CD8-positive, alpha-beta memory T cell (primary cell): ENCODE measurements at places on chromosomes 4 and X. TPM values are rescaled to one million over a fixed set of nuclear protein-coding genes. Genes with fewer than 3 reads are reported as not detected.
A peak's percentile ranks its signal among the peaks of the same experiment; 100 is the strongest.

Gene ABLIM2
- total RNA-seq, result 1.1 TPM

Gene SNCA
- total RNA-seq, result 0.42 TPM

Gene LRPAP1
- 94.9 TPM for total RNA-seq

Gene CT47B1
- not detected for total RNA-seq

Gene PRKG2
- total RNA-seq, result 0.58 TPM

Gene TECRL
- not detected for total RNA-seq

Gene F11
- not detected for total RNA-seq

Gene POU4F2
- total RNA-seq, result not detected

Gene SYTL4
- not detected for total RNA-seq

GRCh38 chrX:1500701-1501624, 36.0 kb downstream of the P2RY8 start:
- DNase-seq, result peak; percentile 51

DNA sequence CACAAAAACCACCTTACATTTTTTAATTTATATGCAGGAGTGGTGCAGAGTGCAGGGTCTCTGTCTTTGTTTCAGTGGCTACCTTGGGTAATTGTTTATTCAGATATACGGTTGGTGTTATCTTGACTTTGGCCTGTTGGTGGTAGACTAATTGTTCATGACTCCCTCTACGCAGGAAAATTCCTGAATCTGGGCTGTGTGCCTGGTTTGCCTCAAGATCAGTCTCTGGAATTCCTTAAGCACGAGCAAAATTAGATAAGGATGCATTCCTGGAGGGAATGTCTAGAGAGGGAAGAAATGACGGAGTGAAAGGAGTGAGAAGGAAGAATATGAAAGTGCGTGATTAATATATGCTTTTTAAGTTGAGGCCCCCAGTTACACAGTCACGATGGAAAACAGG, 576.9 kb upstream of the PCDH10 start:
- no peak for DNase-seq

GRCh38 chrX:129557844-129558480, 17.9 kb downstream of the OCRL start:
- DNase-seq, result no peak

GRCh38 chr4:152997771-152998487, 61.8 kb downstream of the FHDC1 start:
- no peak for DNase-seq

DNA sequence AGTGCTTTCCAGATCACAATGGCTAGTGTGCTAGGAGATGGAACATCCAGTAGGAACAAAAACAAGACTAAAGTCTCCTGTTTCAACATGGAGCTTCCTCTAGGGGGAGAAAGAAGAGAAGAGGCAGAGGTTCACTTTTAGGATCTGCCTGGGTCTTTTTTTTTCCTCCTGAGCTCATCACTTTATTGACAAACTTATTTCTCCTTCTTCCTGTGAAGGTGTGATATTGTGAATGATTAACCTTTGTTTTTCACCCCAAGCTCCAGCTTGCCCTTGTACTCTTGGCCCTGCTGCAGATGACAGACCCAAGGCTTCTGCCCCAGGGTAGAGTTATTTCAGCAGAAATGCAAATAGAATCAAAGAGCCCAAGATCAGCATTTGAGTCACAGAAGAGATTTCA, 13.5 kb downstream of the PAGE4 start:
- no peak for DNase-seq

- DNase-seq, result no peak
Measured at GRCh38 chr4:61407642-61408618, 207.8 kb downstream of the ADGRL3 start.

DNA sequence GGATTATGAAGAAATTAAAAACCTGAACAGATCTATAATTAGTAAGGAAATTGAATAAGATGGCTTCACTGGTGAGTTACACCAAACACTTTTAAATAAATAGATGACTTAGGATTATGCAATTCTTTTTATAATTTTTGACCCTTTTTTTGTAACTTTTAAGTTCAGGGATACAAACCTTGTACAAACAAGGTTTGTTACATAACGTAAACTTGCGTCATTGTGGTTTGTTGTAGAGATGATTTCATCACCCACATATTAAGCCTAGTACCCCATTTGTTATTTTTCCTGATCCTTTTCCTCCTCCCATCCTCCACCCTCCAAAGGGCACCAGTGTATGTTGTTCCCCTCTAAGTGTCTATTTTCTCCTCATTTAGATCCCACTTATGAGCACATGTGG, 75.7 kb downstream of the CPEB2 start:
- DNase-seq, result no peak

GRCh38 chr4:76755756-76756155, 142.2 kb downstream of the SOWAHB start:
- DNase-seq, result no peak

DNA sequence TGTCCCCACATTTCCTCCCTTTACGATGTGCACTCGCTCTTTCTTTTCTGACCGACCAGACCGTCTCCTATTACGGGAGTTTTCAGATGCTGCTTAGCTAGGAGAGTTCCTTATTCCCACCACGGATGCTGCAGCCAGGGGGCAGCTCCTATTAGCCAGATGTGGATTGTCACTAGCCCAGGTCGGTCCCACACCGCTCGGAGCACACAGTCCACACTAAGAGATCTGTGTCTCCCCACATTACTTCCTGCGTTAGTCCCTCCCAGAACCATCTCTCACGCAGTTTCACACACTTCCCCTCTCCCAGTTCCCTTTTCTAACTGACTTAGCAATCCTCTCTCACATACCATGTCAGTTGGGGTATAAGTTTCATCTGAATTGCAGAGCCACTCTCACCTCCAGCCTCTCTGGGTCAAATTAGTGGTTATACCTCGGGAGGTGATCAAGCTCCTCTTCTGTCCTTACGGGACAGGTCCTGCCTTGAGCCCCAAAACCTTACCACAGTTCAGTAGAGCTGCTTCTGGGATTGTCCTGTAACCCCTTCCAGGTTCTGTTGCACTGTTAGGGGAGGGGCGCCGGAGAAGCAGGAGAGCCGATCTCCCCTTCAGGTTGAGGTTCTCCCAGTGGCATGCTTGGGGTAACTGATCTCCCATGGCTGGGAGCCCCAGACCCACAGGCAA, 28.2 kb downstream of the SULT1E1 start:
- DNase-seq, result no peak

- no peak for DNase-seq
Measured at GRCh38 chr4:140070973-140071372, 83.0 kb downstream of the MAML3 start.

- DNase-seq, result no peak
Measured at GRCh38 chr4:186121057-186121456, 16.6 kb downstream of the FAM149A start.

GRCh38 chrX:47843363-47843762, 6.7 kb downstream of the ZNF81 start:
- no peak for DNase-seq

GRCh38 chr4:57287687-57288604, 177.8 kb upstream of the IGFBP7 start:
- no peak for DNase-seq

DNA sequence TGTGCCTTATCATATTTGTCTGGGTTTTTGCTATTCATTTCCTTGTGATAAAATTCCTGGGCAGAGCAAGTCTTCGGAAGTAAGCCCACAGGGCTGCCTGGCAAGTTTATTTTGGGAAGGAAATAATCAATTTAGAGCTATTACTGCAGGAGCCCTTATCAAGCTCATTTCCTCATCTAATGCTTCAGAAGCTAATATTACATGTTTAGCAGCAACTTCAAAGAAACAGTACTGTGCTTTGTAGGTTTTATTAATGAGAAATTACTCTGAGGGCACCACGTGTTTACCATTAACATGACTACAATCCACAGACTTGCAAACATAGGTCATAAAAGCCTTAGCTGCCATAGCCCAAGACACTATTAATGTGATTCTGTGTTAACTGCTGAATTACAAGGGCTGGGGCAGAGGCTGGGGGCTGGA, 540.0 kb downstream of the SPRY1 start:
- no peak for DNase-seq

DNA sequence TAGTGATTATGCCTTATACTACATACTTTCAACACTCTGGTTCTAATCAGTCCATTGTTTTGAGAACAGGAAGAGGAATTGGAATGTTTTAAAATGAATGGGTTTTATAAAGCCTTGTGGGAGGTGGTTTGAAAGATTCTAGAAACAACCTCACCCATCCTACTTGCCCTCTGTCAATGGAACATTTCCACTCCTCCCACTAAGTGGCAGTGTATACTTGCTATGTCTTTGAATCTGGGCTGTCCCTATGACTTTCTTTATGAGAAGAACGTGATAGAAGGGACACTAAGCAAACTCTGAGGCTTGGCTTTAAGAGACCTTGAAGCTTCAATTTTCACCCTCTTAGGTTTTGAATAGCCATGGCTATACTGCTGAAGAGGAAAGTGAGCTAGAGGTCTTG, 611.2 kb downstream of the PPP4R3C start:
- DNase-seq, result no peak

DNA sequence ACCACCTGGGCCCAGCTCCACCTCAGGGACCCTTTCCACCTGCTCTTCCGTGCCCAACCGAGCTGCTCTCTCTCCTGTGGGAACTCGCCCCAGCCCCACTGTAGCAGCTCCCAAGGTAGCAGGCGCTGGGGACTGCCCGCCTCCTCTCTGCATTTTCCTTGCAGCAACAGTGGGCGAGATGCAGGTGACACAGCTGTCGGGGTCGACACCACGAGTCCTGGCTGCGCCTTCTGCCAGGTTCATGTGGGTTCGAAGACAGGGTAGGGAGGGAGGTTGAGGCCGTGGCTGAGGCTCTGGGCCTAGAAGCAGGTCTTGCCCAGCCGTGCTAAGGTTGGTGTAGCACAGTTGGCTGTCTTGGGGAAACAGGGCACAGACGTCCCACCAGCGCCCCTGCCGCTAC, 245.2 kb upstream of the FSTL5 start:
- no peak for DNase-seq

DNA sequence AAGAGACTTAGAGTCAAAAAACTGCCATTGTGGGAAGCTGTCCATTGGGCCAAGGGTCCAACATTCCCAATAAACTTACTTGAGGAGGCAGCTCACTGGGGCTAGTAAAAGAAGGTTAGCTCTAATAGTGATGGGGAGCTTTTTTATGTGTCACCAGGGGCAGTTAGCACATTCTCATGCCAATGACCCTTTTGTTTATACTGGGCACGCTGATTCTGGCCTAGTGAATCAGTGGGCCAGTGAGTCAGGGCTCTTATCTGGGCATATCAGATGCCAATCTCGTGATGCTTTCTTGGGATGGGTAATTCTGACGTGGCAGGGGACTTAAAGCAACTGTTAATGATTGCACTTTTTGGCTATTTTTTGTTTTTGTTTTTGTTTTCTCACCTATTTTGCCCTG, 27.8 kb downstream of the TCEAL1 start:
- DNase-seq, result no peak

GRCh38 chrX:120514236-120514635, 45.1 kb upstream of the LAMP2 start:
- no peak for DNase-seq

DNA sequence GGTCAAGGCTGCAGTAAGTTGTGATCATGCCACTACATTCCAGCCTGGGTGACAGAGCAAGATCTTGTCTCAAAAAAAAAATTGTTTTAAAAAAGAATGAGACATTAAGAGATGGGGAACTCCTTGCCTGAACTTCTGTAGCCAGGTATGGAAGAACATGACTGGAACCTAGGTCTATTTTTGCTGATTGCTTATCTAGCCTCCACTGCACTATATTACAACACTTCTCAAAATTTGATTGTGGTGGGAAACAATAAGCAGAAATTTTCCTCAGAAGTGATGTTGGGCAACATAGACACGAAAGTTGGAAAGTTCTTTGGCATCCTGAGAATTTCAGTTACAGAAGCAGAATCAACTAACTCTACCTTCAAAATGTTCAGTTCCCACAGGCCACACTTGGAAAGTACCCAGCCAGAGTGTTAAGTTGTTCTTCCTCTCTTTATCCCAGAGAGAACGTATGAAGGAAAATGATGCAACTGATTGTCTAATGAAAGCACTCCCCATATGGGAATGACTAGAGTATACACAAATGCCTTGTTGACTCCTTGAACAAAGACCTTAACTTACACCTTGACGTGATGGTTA, 50.0 kb downstream of the LUZP4 start:
- no peak for DNase-seq

- no peak for DNase-seq
Measured at GRCh38 chr4:38086151-38086848, 126.1 kb downstream of the PTTG2 start.

GRCh38 chr4:36189511-36190226, 54.6 kb downstream of the ARAP2 start:
- DNase-seq, result peak; percentile 54

- no peak for DNase-seq
Measured at GRCh38 chrX:8704184-8704583, 27.8 kb downstream of the ANOS1 start.

DNA sequence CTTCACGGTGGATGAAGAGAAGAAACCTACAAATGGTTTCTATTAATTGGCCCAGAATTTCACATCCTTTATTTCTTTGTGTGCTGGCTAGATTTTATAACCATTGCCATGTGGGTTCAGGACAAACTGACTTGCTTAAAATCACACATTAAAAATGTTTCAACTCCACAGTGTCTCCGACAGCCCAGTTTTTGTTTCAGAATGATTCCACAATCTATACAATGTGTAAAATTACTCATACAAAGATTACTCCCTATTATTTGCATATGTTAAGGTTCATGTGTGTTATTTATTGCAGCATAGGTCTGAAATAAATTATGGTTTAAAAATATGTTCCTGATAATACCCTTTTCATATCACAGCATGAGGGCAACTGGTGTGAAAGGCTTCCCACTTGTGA, 20.6 kb downstream of the DCHS2 start:
- DNase-seq, result no peak

DNA sequence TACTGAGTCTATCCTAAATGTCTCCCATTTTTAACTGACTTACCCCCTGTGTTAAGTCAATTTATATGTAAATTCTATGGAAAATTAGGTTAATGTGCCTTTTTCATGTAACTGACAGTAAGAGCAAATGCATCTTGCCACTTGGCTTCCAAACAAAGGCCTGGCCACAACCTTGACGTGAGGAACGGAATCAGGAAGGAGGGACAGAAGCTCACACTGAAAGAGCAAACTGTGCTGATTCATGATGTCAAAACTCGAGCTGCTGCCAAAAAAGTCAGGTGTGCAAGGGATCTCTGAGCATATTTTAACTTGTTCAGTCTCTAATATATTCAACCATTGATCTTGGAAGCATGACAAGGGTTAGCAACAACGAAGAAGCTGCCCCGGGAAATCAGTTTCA, 35.8 kb downstream of the GPM6A start:
- no peak for DNase-seq

DNA sequence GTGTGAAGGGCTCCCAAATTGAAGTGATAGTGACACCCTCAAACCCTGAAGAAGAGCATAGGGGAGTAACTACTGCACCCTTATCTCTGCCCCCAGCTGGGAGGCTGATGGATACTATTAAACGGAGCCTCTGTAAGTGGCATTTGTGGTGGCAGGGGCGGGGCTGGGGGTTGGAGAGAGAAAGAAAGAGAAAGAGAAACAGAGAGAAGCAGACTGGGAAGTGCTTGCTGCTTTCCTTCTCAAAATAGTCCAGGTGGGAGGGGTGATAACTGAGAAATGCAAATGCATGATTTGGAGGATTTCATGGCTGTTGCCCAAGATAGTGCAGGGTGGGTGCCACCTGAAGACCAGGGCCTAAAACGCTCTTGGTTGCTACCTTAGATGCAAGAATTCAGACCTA, 253.5 kb upstream of the GATB start:
- DNase-seq, result peak; percentile 11

GRCh38 chr4:95367824-95368223, 180.9 kb downstream of the UNC5C start:
- no peak for DNase-seq

- no peak for DNase-seq
Measured at GRCh38 chrX:152905081-152905420, 7.2 kb downstream of the ZNF185 start.

- no peak for DNase-seq
Measured at GRCh38 chr4:124977045-124977444, 264.5 kb upstream of the ANKRD50 start.
